Fibroblast of lung (primary cell): ENCODE measurements at places on chromosomes 7 and 10. TPM values are rescaled to one million over a fixed set of nuclear protein-coding genes. Genes with fewer than 3 reads are reported as not detected.

DNA sequence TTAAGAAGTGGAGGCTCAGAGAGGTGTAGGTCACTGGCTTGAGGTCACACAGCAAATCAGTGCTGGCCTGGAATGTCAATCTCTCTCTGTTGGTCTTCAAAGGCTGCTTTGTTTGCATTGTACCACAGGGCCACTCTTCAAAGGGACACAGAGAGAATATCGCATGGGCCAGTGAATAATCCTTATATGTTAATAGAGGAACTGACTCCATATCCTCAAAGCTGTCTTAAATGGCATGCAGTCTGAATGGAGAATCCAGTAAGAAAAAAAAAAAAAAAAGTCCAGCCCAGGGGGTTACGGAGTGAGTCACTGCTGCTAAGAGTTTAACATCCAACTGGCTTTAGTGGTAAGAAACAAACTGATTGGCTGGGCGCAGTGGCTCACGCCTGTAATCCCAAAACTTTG, 54.1 kb downstream of the NRAP start:
- H3K27ac ChIP-seq: no peak overlapping the region

DNA sequence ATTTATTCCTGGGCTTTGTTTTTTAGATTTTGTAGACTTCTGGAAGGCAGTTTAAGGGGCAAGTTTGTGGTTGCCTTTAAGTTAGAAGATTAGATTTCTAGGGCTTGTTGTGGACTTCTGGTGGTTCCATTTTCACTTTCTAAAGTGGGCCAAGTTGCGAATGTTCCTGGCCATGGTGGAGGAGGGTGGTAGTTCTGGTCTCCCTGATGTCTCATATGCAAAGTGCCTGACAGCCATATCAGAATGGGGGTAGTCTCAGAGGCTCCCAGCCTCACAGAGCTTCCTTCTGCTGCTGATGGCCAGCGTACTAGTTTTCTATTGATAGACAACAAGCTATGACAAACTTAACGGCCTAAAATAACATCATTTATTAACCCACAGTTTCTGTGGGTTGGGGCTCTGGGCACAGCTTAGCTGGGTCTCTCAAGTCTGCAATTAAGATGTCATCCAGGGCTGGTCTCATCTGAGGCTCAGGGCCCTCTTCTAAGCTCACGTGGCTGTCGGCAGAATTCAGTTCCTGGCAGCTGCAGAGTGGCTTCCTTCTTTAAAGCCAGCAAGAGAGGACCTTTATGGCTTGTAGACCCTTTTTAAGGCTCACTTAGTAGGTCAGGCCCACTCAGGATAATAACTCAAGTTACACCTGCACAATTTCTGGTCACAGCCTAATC, 44.8 kb downstream of the BMPER start:
- H3K4me3 ChIP-seq: no peak overlapping the region
- H3K27me3 ChIP-seq: no peaks in the 10 kb centered on the region
- no peak overlapping the region for H3K27ac ChIP-seq
- H3K36me3 ChIP-seq: no peaks in the 10 kb centered on the region
- DNase-seq: no peak

- no peak for DNase-seq
- peaks cover 17% of the 10 kb centered on the region for H3K4me1 ChIP-seq
- H3K27ac ChIP-seq: peak overlapping the region; percentile 93
- H3K36me3 ChIP-seq: peaks cover 8% of the 10 kb centered on the region
These were observed 720 bp downstream of the SUN1 start for GRCh38 chr7:832968-833424.

DNA sequence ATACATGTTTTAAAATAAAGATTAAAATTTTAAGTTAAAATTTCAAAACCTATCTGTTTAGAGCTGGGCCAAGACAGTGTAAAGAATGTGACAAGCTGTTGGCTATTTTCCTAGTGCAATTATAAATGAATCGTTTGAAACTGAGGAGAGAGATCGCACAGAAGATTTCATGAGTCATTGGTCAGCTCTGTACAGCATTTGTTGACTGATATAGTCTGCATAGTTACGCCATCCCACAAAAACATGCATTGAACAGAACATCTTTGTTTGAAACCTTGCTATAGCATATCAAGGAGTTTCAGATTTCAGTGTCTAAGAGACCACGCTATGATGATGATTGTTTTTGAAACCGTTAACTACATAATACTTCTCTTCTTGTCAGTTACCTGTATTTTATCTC, 1.3 kb upstream of the C10orf67 start:
- no peaks in the 10 kb centered on the region for H3K27me3 ChIP-seq
- no peak overlapping the region for H3K4me3 ChIP-seq
- no peak overlapping the region for H3K27ac ChIP-seq

DNA sequence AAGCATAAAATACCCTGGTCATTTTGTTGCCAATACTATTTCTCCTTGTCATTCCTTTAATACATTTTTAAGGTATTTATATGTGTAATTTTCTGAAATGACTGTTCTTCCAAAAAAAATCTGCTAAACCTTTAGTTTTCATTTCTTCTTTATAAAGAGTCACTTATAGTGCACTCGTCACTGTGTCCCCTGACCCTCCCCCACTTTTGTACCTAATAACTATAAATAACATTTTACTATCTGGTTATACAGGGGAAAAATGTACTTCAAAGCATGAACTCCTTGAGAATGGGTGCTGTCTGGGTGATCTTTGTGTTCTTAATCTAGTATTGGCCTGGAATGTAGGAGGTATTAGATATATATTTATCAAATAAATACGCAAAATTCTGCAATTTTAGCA, 31.1 kb downstream of the RTKN2 start:
- no peak for DNase-seq
- H3K36me3 ChIP-seq: no peaks in the 10 kb centered on the region
- H3K27ac ChIP-seq: peak overlapping the region; percentile 39
- H3K4me1 ChIP-seq: peaks cover 12% of the 10 kb centered on the region

DNA sequence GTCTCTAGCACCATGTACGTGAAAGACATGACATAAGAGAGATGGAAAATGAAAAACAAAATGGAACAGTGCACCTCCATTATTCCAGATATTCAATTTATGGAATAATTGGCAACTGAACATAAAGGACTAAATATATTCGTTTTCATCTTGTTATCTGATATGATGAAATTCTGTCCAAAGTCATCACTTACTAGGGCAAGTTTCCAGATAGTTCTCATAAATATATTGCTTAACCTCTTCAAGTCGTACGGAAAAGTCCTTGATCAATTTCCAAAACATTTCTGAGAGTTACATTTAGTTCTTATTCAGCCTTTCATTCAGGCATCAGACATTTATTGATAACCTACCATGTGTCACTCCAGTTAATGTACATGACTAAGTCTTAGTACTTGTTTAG, 185.2 kb downstream of the HGF start:
- H3K4me1 ChIP-seq: peaks cover 4% of the 10 kb centered on the region
- H3K27me3 ChIP-seq: no peaks in the 10 kb centered on the region
- H3K27ac ChIP-seq: no peak overlapping the region
- no peak for DNase-seq
- H3K36me3 ChIP-seq: no peaks in the 10 kb centered on the region

DNA sequence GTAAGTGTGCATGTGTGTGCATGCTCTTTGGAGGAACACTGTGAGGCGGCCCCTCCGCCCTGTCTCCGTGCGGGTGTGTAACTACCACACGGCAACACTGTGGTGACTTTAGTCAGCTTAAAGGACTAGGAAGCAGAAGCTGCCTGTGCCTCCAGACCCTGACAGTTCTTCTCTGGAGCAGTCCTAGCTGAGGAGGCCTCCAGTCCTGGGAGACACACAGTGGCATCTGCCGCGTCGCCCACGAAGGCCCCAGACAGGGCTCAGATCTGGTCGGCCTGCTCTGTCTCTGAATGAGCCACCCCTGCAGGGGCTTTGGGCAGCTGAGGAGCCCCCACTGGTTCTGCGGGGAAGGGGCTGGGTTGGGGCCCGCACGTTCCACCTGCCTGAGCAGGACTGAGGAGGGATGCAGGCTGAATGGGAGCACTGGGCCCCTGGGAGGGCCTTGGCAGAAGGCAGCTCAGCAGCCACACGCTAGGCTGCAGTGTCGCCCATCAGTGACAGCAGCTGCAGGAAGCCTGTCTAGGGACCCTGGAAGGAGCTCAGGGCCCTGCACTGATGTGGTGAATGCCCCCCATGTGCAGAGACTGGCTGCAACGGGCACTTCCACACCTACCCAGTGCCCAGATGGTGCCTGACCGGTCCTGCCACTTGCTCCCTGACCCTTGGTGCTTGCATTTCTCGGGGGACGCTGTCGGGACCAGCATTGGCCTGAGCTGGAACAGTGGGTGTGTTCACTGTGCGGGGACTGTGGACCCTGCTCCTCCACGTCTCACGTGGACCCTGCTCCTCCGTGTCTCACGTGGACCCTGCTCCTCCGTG, 27.3 kb upstream of the KNDC1 start:
- H3K4me3 ChIP-seq: no peak overlapping the region
- no peaks in the 10 kb centered on the region for H3K27me3 ChIP-seq
- H3K4me1 ChIP-seq: no peaks in the 10 kb centered on the region
- H3K36me3 ChIP-seq: no peaks in the 10 kb centered on the region
- no peak for DNase-seq

DNA sequence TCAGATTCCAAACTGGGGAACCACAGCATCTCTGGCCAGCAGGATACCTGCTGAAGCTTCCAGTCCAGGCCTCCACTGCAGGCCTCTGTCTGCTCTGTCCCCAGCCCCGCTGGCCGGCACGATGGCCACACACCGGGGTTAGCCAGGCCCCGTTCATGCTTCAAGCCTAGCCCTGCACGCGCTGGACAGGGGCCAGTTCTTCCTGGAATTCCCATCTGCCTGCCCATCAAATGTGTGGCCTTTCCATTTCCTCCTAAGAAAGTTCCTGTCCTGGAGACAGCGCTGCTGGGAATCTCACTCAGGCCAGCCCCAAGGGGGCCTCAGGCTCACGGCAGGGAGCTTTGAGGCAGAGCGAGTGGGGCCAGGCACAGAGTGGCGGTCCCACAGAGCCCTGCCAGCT, 18.0 kb downstream of the SH2B2 start:
- H3K4me1 ChIP-seq: peaks cover 3% of the 10 kb centered on the region
- H3K36me3 ChIP-seq: no peaks in the 10 kb centered on the region
- no peak overlapping the region for H3K27ac ChIP-seq
- H3K4me3 ChIP-seq: no peak overlapping the region
- no peak for DNase-seq
- no peaks in the 10 kb centered on the region for H3K27me3 ChIP-seq

DNA sequence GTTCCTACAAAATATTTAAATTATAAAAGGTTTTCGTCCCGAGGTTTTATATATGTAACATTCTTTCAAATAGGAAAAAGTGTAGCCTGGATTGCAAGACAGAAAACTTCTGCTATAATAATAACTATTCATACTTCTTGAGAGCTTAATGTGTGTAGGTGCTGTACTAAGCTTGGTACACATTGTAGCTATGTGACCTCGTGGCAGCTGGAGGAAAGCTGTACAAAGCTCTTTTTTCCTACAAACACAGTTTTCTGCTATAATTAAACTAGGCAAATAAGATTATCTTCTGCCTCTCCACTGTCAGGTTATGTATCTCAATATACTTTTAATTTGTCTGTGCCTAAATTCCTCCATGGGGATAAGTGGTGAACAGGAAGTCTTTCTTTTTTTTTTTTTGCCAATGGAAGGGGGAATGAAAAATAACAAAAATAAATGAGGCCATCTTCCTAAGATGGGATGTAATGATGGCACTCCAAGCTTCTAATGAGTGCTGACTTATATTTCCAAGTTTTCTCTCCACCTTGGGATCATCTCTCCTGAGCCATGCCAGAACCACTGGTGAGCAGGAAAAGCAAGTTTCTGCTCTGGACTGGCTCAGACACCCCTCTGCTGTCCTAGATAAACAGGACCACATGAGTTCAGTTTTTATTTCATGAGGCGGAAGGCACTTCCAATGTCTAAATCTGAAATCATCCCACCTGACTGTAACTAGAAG, 9.9 kb downstream of the SGMS1 start:
- no peak overlapping the region for H3K27ac ChIP-seq
- DNase-seq: no peak

DNA sequence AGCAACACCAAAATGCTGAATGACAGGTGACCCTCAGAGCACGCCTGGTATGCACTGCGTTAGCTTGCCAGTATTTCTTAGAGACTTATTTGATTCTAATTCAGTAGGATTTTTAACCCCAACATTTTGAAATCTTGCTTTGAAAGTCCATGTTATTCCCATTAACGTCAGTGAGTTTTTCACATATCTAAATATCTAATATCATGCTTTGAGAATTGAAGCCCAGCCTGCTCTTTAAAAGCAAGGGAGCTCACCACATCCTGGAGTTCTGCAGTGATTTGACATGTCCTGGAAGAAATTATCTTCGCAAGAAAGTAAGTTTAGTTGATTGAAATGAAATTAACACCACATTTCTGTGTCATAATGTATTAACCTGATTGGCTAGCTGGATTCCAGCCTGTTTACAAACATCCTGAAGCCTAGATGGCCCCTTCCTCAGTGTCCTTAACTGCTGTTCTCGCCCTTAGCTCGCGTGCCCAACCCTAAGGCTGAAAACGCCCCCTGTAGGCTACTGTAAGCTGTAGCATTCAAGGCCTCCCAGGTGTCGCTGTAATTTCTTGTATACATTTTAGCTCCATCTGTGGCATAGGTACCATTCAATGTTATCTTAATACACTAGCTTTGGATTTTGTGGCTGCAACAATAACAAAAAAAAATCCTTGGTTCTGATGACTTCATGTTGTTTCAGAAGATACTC, 191.5 kb downstream of the MGMT start:
- H3K4me1 ChIP-seq: no peaks in the 10 kb centered on the region
- no peaks in the 10 kb centered on the region for H3K36me3 ChIP-seq
- H3K27ac ChIP-seq: no peak overlapping the region
- H3K4me3 ChIP-seq: no peak overlapping the region
- H3K27me3 ChIP-seq: no peaks in the 10 kb centered on the region
- no peak for DNase-seq

DNA sequence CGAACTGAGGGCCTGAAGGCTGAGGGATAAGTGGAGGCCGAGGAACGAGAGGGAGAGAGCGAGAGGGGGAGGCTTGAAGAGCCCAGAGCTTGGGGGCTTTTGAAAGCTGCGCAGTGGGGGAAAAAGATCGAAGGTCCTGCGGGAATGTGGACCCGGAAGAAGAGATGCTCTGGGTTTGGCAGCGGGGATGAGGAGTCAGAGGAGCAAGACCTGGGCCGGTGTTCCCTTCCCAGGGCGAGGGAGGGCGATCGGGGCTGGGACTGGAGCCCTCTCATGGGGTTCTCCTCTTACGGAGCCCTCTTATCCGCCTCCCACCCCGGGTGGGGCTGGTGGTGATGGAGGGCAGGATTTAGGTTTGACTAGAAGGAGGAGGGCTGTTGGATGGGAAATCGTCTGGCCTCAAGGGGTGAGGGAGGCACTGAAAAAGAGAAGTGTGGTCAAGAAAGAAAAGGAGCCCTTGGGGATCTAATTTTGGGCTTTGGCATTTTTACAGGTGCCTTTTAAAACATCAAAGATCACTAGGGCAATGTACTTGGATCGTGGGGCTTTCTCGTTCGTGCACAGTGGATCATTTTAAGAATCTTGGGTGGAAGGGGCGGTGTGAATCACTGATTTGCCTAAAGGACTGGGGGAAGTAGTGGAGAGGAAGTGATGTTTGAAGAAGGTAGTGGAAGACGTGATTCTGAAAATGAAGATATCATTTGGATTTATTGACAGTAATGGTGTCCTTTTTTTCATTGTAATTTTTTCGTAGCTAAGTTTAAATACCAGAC, 637 bp downstream of the SAMD8 start:
- peak; percentile 51 for DNase-seq
- peaks cover 6% of the 10 kb centered on the region for H3K4me1 ChIP-seq
- H3K4me3 ChIP-seq: peak overlapping the region; percentile 98
- H3K27me3 ChIP-seq: no peaks in the 10 kb centered on the region
- H3K27ac ChIP-seq: peak overlapping the region; percentile 76

Gene OR2A7
- total RNA-seq: 0.26 and 0.50 TPM in 2 replicates

Gene SPACDR
- under 0.01 and 0.50 TPM in 2 replicates for total RNA-seq

Gene GRM8
- not detected in 2 replicates for total RNA-seq

Gene TLL2
- total RNA-seq: 0.17 and 0.26 TPM in 2 replicates

Gene PRF1
- not detected in 2 replicates for total RNA-seq

Gene DNAJC12
- total RNA-seq: 1.8 and 3.9 TPM in 2 replicates
